Bronchial epithelial cell (primary cell): ENCODE measurements at places on chromosomes 7 and 10.

DNA sequence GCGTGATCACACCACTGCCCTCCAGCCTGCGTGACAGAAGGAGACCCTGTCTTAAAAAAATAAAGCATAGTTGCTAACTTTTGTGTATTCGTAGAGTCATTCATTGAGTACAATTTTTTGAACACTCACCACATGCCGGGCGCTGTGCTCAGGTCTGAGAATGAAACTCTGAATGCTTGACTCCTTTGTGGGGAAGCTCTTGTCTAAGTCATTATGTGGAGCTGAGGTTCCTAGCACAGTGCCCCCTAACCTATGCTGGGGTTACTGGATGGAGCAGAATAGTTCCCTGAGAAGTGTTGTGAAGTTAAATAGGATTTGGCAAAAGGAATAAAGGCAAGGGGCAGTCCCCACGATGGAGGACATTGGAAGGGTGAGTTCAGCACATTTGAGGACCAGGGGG, 123.3 kb downstream of the CELF2 start:
- DNase-seq: no peak

DNA sequence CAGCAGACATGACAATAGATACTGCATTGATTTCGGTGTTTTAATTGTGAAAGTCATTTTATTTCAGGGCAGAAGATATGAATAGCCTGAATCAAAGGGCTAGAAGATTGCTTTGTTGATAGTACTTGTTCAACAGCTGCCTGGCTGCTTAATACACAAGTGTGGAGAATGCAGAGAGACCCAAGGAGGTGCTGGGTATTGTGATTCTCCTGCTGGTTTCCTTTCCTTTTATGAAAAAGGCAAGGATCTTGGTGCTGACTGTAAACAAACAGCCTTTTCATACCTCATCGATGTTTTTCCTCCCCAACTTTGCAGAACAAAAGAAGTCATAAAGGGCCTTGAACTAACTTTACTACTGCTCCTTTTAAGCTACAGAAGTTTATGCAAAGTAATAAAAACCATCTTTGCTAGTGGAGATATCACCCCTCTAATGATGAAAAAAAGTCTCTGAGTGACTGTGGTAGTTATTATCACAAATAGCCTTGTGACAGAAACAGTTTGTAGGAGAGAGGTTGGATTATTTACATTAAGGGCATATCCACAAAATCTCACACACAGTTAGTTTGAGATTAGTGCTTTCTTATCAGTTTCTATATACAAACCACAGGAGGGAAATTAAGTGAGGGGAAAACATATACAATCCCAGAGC, 800.0 kb downstream of the LRMDA start:
- no peak for DNase-seq

- no peak for DNase-seq
Observed at GRCh38 chr10:113557903-113558321, 5.1 kb downstream of the HABP2 start.

GRCh38 chr7:116273918-116274301, 63.6 kb downstream of the TES start:
- DNase-seq: no peak

GRCh38 chr10:94397549-94398370, 4.6 kb upstream of the TBC1D12 start:
- no peak for DNase-seq

DNA sequence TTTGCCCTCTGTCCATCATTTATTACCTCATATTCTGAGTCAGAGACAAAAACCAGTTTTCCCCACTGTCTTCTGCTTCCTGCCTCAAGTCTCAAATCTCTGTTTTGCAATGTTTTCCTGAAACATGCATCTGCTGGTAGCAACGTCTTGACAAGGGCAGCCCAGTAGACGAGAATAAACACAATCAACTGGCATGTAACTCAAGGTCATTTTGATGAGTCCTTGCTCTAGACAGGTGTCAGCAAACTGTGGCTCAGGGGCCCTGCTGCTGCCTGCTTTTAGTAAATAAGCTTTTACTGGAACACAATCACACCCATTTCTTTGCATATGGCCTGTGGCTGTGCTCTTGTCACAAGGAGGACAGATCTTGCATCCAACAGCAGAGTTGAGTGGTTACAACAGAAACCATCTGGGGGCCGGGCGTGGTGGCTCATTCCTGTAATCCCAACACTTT, 59.8 kb downstream of the ITIH5 start:
- peak; percentile 22 for DNase-seq

DNA sequence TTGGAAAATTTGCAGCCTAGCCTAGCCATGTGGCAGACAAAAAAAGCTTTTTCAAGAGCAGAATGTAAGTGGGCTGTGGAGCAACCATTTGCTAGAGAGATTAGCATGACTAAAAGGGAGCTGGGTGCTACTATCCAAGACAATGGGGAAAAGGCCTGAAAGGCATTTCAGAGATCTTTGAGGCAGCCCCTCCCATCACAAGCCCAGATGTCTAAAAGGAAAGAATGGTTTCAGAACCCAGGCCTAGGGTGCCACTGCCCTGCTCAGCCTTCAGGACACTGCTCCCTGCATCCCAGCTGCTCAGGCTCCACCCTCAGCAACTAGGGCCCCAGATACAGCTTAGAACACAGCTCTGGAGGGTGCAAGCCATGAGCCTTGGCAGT, 24.7 kb downstream of the PNLIPRP3 start:
- no peak for DNase-seq

DNA sequence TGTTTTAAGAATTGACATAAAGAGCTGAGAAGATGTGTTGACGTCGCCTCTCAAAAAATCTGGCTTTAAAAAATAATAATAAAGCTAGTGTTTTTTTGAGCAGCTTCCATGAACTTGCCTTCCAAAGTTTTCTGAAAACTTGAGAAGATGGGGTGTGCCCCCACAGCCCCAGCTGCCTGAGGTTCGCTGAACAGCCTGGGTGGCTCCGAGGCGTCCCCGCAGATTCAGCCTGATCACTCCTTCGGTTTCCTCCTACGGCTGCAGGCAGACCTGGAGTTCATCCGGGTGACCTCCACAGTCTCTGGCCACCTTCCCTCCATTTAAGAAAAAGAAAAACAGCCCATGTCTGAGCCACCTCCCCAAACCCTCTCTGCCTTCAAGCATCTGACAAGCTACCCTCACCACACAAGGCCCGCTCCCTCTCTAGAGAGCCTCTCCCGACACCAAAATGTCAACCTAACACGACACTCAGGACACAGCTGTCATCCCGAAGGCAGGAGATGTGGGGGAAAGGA, 177.8 kb downstream of the PTPRN2 start:
- no peak for DNase-seq

GRCh38 chr10:63667596-63668480, 146.6 kb downstream of the REEP3 start:
- no peak for DNase-seq

DNA sequence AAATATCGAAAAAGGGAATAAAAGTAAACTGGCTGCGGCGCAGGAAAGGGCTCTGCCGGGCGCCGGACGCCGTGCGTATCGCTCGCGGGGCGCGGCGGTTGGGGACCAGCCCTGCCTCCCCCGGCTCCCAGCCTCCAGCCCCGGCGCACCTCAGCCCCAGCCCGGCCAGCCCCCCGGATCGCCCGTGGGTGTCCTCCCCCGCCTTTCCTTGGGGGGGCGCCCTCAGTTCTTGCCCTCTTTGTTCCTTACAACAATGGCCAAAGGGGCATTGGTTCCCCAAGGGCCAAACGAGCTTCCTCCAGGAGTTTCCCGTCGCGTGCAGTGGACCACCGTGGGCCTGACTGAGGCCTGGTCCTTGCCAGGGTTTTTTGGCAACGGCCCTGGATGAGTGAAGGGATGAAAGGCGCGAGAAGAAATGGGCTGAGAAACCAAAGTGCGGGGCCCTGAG, 1.2 kb downstream of the MACROH2A2 start:
- DNase-seq: no peak

DNA sequence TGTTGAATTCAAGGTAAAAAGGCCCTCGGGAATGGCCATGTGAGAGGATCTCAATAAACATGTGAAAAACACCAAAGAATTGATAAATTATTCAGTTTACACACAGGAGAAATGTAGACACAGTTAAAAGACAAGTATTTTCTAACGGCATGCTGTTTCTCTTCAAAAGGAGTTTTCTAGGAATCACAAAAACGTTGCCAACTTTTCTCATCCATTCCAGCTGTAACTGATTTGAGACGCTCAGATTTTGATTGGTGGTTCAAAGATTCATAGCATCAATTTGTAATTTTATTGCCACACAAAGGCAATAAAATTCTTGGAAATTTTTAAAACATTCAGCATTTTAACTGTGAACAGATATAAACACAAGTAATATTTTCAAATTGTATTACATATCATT, 384.9 kb upstream of the PFKP start:
- no peak for DNase-seq
